ENCODE measurements at places on chromosomes 1 and 21.
A peak's percentile ranks its signal among the peaks of the same experiment; 100 is the strongest.

- no peak for DNase-seq
These were observed 1.5 kb upstream of the BATF3 start for GRCh38 chr1:212700892-212701819.

- DNase-seq: no peak
These were observed 78.6 kb downstream of the STUM start for GRCh38 chr1:226627050-226627755.

DNA sequence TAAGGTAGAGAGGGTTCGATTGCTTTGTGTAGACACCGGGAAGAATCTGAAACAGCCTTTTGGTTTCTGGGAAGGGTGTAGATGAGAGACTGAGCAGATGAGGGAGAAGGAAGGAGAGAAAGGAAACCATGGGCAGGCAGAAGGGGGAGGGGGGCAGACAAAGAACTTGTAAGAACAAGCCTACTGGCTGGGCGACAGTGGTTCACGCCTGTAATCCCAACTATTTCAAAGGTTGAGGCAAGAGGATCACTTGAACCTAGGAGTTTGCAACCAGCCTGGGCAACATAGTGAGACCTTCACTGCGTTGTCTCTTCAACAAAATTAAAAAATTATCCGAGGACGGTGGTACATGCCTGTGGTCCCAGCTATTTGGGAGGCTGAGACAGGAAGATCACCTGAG lies 106.2 kb downstream of the TM2D1 start:
- no peak for DNase-seq

DNA sequence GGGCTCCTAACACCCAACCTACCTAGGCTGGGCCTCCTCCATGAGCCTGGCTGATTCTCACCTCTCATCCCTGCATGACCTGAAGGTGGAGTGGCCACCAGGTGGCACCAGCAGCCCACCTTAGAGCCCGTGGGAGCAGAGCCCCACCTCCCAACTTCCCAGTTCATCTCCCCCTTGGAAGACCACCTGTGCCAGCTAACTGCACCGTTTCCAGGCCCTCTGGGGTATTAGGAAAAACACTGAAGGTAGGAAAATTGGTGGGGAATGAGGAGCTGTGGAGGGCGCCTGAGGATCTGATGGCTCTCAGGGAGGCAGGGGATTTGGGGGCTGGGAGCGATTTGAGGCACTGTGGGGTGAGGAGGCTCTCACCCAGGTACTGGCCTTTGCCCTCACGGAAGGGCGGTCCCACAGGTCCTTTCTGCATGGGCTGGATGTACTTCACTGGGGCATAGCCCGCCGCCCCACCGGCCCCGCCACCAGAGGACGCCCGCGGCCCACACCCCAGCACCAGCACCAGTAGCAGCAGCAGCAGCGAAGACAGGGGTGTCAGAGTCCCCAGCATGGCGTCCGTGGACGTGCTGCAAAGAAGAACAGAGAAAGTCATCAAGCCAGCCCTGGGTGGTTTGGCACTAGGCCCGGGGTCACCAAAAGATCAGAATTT lies 11.1 kb downstream of the ADPRS start:
- DNase-seq: peak; percentile 71

DNA sequence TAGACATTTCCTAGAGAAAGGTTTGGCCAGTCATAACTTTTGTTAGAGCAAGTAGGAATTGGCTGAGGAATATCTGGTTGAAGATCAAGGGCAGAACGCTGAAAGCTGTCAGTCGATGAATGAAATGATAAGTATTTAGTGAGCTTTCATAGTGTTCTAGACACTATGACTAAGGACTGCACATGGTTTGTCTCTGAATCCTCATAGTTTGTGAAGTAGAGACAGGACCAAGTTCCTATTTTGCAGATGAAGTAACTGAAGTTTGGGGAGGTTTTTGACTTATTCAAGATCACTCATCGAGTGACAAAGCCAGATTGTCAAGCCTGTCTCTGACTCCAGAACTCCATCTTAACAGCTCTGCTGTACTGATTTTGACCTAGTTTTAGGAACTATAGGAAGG lies 4.7 kb downstream of the ELOA start:
- DNase-seq: no peak

DNA sequence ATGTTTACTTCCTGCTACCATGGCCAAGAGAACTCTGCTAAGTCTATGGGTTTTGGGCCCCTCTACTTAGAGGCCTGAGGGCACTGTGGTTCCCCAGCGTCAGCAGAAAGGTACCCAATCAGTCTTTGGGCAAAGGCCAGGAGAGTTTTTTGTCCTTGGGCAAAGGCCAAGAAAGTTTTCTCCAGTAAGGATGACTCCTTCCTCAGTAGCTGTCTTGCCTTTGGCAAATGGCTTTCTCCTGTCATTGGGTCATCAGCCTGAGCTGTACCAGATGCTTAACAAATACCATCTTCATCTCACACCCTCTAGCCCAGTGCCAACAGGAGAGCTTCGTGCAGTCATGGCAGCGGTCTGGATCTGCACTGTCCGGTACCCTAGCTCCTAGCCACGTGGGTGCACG lies 199.3 kb upstream of the TMEM51 start:
- DNase-seq: no peak

DNA sequence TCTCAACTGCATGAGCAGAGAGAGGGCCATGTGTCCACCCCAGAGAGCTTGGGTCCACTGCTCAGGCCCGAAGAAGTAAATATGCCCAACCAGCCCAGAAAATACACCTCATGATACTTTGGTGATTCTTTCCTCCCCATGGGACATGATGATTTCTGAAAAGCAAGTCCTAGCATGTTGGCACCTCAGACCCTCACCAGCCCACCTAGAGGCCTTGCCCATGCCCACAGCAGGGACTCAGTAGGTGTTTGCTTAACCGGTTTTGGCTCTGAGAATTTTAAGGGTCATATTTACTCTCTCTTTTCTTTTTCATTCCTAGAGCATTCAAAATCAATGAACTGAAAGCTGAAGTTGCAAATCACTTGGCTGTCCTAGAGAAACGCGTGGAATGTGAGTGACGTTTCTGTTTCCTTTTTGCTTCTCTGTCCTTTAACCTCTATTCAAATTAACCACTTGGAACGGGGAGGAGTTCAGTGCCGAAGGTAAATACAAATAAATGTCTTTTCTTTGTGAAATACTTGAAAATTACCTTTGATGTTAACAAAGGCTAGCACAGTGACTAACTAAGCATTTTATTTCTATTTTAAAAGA lies 79.7 kb downstream of the PDE9A start:
- no peak for DNase-seq

DNA sequence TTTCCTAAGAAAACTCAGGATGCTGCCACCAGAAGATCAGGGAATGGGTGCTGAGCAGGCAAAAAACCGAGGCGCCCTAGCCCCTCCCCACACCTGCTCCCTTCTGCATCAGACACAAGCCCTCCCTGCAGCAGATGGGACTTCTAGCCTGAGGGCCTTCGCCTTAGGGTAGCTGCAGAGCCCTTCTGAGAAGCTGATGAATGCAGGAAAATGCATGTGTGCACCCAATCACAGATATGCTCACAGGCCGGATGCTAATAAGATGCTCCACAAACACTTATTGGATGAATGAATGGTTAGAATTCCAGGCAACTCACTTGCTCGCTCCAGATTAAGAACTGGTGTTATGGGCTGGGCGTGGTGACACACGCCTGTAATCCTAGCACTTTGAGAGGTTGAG lies 6.8 kb upstream of the C1orf210 start:
- no peak for DNase-seq

DNA sequence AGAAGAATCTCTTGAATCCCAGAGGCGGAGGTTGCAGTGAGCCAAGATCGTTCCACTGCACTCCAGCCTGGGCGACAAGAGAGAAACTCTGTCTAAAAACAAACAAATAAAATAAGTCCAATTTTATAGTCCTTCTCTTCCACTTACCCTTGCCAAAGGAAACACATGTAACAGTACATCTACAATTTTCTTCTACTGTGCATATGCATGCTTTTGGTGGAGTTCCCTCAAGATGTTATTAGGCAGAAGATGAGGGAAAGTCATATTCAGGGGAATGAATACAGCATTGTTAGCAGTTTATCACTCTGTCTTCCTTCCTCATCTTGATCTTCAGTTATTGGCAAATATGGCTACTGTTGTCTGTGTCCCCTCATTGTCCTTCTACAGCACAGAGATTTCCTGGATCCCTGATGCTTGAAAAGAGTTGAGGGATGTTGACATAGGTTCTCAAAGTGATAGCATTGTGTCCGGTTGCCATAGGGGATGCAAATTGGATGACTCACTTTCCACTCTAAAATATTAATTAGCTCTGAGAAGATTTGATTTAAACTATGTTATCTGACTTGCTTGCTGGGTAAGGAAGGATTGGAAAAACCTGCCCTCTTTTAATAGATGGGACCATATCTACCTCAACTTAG lies 1173.6 kb downstream of the KCNT2 start:
- DNase-seq: no peak

GRCh38 chr1:219781491-219781890 lies 146.9 kb downstream of the SLC30A10 start:
- no peak for DNase-seq

DNA sequence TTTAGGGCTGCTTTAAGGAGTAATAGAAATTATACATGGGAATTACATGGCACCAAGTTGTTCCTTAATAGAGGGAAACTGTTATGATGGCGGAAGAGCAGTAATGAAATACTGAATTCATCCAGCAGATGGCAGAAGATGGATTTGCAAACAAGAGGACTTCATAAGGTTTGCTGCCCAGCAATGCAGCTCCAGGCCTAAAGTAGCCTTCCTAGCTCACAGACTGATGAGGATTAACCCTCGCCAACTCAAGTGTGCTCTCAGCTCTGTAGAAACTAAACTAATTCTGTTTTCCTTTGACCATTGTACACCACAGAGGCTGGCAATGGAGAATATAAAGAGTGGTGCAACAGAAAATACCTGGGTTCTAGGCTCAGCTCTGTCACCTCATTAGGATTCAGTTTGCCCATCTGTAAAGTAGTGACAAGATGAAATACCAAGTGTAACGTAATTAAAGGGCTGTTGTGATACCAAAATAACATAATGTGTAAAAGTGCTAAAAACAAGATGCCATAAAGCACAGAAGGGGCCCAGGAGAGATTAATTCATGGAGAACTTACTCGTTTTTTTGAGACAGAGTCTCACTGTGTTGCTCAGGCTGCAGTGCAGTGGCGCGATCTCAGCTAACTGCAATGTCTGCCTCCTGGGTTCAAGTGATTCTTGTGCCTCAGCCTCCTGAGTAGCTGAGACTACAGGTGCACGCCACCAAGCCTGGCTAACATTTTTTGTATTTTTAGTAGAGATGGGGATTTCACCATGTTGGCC lies 102.4 kb upstream of the SERBP1 start:
- peak; percentile 10 for DNase-seq

- no peak for DNase-seq
These were observed 9.4 kb downstream of the TIAM1 start for GRCh38 chr21:31334648-31335121.

DNA sequence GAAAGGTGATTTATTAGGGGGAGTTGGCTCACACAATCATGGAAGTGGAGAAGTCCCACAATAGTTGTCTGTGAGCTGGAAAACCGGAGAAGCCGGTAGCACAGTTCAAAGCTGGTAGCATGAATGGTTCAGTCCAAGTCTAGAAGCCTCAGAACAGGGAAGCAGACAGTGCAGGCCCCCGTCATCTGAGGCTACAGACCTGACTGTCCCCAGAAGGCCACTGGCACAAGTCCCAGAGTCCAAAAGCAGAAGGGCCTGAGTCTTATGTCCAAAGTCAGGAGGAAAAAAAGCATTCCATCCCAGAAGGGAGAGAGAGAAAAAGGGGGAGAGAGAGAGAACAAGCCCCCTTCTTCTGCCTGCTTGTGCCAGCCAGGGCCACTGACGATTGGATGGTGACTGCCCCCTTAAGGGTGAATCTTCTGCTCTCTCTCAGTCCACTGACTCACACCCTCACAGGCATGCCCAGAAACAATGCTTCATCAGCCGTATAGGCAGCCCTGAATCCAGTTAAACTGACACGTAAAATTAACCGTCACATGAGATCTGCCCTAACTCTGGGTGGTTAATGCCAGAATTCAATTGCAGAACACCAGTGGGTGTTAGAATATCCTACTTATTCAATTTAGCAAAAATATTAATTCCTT lies 49.3 kb upstream of the POU2F1 start:
- DNase-seq: no peak

DNA sequence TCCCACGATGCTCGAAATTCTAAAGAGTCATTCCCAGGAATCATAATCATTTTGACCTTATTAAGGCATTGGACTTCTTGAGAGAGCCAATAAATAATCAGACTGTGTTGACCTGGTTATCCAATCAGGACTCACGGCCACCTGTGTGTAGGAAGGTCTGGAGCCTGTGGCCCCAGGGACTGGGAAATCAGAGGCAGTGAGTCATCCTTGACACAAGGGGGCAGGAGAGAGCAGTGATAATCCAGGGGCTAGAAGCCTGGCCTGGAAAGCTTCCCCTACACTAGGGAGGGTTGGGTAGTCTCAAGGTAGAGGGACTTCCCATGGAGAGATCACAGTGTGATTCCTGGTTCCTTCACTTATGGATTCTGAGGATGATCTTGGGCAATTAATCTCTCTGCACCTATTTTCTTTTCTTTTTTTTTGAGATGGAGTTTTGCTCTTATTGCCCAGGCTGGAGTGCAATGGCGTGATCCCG lies 4.7 kb downstream of the MR1 start:
- peak; percentile 69 for DNase-seq

GRCh38 chr1:167797015-167797414 lies 75.2 kb downstream of the MPZL1 start:
- DNase-seq: no peak

DNA sequence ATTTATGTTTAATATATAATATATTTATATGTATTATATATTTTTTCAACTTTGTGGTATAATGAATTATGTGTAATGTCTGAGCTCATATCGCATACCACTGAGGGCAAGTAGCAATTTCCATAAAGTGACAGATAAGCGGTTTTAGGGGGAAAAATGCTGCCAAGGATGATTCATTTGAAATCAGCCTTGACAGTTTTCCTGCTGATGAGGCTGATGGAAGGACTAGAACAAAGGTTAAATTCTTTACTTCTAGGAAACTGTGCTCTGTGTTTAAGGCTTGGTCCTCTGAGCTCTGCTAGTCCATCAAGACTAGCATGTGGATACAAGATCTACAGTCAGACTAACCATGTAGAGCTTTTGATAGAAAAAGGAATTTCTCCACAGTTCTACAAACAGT lies 19.3 kb upstream of the DDAH1 start:
- DNase-seq: no peak

DNA sequence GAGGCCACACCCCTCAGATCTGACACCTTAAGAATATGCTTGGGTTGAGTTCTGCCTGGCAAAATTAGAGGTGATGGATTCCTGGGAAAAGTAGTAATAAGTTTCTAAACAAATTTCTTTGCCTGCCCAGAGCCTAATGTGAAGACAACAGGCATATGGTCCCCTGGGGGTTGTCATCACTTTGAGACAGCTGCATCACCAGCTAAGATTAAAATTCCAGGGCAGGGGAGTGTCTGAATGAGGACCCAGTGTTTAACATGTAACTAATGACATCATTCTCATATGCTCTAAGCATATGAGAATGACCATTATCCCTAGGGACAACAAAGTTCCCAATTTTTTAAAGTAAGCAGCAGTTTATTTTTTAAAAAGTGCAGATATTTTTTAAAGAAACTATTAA lies 432.2 kb downstream of the PCP4 start:
- DNase-seq: no peak

Measured in CD4-positive, alpha-beta memory T cell (primary cell).